ENCODE measurements at places on chromosomes 7 and 10.

DNA sequence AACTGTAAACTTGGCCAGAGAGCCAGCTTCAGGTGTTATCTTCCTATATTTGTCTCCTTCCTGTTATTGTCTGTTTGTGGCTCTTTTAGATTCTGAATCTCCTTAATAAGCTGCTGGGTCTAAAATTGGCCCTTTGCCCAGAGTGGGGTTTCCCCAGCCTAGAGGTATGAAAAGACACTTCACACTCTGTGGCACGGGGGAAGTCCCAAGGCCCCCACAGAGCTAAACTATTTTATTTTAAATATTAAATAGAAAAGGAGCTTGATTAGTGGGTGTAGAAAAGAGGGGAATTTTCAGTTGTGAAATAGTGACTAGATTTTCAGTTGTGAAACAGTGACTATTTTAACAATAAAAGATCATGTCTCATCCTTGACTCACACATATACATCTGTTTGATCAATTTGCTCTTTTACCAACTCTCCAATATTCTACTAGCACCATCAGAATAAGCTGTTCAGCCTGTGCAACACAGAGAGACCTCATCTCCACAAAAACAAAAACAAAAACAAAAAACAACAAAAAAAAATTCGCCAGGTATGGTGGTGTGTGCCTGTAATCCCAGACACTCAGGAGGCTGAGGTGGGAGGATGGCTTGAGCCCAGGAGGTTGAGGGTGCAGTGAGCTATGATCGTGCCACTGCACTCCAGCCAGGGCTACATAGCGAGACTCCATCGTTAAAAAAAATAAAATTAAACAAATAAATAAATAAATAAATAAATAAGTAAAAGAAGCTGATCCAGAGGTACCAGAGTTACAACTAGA, 24.9 kb upstream of the ADO start:
- no peak for DNase-seq

DNA sequence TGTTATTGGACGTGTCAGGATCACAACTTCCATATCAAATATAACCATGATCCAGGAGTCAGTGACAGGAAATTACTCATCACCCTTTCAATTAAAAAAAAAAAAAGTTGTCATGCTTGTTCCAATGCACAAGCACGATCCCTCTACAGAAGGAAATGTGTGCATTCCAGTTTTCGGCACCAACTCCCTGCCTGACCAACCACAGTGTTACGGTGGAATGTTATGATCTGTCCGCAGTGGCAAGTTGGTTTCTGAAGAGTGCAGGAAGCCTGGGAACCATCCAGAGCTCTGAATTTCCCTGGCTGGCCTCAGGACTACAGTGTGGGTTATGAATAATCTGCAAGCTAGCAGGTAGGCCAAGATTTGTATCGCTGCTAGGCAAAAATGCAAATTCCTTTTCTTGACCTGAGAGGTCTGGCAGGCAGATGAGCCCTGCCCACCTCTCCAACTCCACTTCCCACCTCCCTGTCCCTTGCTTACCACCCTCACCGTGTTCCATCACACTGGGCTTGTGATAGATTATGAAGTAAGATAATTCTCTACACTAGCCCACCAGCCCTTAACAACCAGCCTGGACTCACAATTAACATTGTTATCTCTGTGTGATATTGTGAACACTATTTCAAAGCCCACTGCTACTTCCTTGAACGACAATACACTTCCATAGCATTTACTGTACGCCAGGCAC, 20.4 kb downstream of the FRMPD2 start:
- DNase-seq: no peak

GRCh38 chr7:112481833-112482670, 1.3 kb downstream of the LSMEM1 start:
- DNase-seq: no peak

GRCh38 chr7:32943252-32944030, 13.8 kb upstream of the FKBP9 start:
- DNase-seq: no peak

DNA sequence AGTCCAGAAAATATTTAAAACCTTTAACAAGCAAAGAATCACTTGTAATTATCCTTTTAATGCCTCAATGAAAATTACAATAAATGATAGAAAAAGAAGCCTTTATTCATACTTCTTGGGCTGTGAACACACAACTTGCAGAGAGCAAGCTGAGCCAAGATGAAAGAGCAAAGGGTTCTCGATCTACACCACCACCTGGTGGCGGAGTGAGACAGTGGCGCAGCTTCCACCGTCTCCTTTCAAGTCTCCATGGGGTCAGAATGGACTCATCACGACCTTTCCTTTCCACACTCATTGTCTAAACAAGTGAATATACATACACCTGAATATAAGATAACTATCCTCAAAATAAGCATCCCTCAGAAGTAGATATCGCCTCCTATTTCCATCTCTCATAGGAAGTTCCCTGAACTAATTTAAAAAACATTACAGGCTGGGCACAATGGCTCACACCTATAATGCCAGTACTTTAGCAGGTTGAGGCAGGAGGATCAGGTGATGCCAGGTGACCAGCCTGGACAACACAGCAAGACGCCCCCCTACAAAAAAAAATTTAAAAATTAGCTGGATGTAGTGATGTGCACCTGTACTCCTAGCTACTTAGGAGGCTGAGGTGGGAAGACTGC, 40.7 kb downstream of the ATE1 start:
- peak; percentile 62 for DNase-seq

DNA sequence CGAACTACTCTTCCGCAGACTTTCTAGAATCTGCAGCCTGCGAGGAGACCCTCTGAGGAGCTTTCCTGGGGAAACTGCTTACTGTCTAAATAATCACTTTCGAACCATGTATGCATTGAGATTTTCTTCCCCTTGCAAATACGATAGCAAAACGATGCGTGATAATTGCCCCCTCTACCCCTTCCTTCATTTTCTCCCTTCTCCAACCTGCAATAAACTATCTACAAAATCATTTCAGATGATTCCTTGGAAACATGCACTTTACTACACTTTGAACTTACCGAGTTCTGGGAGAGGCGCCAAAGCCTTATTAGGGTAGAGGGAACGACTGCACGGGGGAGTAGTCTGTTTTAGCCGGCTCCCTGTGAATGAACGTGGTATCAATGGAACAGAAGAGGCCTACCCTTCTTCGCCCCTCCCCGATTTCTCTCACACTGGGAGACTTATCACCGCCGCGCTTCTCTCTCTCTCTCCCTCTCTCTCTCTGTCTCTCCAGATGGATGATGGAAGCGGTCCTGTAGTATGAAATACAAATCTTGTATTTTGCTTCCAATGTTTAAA, at the start of gene FGFBP3:
FGFBP3 (minus strand) TSS at position 370 of the 561 bp plus-strand sequence. CDS start 517 bp downstream, outside the sequence.
- peak; percentile 75 for DNase-seq

- no peak for DNase-seq
Measured at GRCh38 chr10:22483132-22483531, 137.8 kb downstream of the SPAG6 start.

DNA sequence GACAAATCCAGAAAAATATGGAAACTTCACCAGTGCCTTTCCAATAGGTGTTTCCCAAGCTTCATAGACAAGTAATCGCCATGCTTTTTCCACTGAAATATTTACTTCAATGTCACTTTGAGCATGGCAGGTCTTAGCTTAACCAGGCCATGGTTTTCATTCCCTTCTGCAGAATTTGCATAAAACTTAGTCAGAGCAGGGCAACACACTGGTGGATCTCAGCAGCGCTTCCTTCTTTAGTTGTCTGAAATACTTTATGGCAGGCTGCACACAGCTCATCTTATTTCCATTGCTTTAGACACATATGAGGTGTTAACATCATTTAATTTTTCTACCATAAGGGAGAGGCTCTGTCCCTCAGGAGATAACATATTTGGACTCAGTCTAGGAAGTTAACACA, 102.9 kb upstream of the AHR start:
- no peak for DNase-seq

DNA sequence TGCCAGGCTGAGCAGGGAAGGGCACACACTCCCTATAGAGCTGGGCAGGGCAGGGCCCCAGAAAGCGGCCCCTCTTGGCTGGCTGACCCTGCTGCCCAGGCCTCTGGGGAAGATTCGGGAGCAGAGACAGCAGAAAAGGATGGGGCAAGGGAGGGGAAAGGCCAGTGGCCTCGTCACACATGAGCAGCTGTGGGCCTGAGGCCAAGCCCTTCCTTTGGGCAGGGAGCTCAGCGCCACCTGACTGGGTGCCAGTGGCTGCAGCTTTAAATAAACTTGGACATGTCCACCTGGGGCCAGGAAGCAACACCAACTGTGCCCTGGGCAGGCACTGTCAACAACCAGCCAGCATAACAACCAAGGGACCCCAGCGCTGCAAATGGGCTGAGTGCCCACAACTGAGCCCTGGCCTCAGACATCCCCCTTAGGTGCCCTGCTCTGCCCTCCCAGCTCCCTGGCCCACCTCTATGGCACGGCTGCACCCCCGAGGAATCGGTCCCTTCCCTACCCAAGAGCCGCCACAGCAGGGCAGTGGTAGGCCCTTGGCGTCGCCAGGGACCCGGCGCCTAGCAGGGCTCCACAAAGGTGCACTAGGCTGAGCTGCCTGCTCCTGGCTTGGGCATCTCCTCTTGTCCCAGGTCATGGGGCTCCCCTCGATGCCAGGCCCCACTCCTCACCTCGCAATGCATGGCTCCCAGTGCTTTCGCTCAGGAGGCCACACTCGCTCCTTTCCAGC, 2.6 kb downstream of the CAMK2B start:
- no peak for DNase-seq

DNA sequence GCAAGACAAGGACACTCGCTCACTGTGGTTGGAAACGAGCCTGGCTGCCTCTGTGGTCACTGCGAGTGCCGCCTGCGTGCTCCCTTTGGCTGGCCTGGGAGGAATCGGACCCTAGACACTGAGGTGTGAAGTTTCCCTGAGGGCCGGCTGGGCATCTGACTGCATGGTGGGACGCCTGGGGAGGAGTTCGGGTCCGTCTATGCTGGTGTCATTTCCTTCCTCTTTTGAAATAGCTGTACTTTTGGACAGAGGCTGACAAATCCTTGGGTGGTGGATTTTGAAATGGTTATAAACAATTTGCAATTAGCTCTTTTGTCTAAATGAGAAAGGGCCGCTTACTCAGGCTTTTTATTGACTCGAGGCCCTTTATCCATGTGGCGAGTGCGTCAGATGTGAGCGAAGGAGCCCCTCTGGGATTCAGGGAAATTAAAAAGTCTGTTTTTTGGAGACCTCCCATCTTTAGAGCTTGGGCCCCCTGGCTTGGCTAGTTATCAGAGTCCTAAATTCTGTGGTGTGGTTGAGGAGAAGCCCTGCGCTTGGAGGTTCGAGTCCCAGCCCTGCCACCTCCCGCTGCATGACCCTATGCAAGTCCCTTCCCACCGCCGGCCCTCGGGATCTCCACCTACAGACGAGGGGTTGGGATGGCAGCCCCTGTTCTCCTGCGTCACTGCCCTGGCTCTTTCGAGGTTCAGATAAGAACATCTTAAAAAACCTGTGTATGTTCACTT, 147.1 kb downstream of the RGS10 start:
- DNase-seq: peak; percentile 76

GRCh38 chr7:101567230-101567629, 61.9 kb downstream of the MYL10 start:
- no peak for DNase-seq

- no peak for DNase-seq
Measured at GRCh38 chr7:143331179-143331801, 15.4 kb downstream of the CLCN1 start.

- peak; percentile 80 for DNase-seq
Measured at GRCh38 chr10:79069325-79070080, 737 bp downstream of the ZMIZ1 start.

DNA sequence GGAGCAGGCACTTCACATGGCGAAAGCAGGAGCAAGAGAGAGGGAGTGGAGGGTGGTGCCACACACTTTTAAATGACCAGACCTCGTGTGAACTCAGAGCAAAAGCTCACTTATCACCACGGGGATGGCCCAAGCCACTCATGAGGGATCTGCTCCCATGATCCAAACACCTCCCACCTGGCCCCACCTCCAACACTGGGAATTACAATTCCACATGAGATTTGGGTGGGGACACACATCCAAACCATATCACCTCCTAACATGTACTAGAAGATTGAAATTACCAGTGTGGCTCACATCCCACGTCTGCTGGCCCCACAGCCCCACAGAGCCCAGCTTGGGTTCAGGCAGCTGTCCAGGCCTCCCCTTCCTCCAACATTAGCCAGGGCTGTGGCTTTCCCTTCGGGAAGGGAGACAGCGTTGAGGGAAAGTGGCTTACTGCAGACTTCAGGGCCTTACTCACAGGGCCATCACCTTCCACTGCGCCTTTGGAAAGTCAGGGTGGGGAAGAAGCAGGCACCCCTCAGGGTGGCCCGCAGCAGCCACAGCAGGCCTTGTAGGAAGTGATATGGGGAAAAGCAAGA, 7.7 kb downstream of the DEPP1 start:
- peak; percentile 12 for DNase-seq

DNA sequence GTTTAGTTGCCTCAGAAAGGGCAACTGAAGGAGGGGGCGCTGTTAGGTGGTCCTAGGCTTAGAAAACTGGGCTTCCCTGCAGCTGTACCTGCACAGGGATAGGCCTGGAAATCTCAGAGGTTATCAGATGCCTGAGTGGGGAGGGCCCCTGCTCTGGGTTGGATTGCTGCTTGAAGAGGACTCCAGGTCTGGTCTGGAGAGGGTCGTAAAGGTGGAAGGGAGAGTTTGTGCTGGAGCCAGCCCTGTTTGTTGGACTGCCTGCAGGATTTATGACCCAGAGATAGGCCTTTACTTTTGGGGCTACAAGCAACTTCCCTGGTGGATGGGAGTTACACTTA, 765.9 kb downstream of the GRID1 start:
- DNase-seq: no peak

- DNase-seq: no peak
Measured at GRCh38 chr7:151514461-151515275, 5.0 kb downstream of the RHEB start.

- DNase-seq: no peak
Measured at GRCh38 chr10:8069108-8069507, 14.6 kb downstream of the GATA3 start.

DNA sequence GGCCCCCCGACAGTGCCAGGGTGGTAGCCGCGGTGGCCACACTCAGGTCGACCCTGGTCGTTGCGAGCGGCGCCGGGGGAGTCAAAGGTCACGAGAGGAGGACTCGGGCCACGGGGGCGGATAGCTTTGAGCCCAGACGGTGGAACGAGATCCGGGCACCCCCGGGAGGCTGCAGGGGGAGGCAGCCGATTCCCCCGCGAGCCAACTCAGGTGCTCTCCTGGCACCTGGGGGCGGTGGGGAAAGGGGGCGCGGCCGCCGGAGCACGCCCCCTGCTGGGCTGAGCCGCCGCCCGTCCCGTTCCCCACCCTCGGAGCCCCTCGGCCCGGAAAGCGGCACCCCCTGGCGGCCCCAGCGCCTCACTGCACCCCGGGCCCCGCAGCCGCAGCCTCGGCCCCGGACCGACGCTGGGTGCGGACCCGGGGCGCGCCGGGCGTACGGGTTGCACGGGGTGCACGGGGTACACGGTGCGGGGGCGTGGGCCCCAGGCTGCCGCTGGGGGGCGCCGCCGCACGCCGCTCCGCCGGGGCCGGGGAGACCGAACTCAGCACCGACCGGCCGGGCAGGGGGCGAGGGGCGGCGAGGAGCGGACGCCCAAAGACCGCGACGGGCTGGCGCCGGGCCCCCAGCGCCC, 521 bp upstream of the NYAP1 start:
- DNase-seq: peak; percentile 96

DNA sequence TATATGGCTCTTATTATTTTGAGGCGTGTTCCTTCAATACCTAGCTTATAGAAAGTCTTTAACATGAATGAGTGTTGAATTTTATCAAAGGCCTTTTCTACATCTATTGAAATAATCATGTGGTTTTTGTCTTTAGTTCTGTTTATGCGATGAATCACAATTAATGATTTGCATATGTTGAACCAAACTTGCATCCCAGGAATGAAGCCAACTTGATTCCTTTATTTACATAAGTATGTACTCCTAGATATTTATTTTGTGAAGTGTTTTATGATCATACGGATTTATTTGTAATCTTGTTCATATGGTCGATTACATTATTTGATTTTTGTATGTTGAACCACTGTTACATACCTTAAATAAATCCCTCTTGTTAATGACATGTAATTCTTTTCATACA, 244.3 kb upstream of the KCND2 start:
- no peak for DNase-seq
